ENCODE measurements at places on chromosomes 6 and 20.
A peak's percentile ranks its signal among the peaks of the same experiment; 100 is the strongest.

DNA sequence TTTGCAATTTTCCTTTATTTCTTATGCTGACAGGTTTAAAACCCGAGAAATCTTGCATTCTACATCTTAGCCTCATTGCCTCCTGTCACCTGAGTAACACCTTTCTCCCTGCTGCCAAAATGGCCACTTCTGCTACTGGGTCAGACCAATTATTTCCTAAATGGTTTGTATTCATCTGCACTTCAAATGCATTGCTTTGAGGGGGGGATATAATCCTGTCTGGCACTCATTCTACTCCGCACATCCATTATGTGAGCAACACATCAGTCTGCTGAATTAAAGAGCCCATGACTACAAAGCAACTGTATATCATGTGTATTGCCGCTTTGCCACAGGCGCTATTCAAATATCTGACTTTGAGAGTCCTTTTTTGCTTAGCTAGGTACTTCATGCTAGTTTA is 141.6 kb upstream of the TSHZ2 start:
- DNase-seq, result no peak

DNA sequence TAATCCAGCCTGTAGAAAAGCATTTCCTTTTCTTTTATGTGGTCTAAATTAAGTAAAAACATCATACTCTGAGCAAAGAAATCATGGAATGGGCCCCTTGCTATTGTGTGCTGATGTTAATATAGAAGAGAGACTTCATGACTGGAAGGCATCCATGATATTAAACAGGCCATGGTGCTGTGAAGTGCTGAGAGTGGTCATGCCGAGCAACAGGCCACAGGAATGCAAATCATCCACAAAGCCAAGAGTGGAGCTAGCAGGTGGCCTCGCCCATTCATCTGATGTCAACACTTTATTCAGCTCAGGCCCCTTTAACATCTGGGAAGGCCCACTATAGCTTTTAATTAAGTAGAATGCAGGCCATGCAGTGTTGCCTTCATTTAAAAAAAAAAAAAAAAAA is 115.2 kb upstream of the HMGCLL1 start:
- DNase-seq, result no peak

DNA sequence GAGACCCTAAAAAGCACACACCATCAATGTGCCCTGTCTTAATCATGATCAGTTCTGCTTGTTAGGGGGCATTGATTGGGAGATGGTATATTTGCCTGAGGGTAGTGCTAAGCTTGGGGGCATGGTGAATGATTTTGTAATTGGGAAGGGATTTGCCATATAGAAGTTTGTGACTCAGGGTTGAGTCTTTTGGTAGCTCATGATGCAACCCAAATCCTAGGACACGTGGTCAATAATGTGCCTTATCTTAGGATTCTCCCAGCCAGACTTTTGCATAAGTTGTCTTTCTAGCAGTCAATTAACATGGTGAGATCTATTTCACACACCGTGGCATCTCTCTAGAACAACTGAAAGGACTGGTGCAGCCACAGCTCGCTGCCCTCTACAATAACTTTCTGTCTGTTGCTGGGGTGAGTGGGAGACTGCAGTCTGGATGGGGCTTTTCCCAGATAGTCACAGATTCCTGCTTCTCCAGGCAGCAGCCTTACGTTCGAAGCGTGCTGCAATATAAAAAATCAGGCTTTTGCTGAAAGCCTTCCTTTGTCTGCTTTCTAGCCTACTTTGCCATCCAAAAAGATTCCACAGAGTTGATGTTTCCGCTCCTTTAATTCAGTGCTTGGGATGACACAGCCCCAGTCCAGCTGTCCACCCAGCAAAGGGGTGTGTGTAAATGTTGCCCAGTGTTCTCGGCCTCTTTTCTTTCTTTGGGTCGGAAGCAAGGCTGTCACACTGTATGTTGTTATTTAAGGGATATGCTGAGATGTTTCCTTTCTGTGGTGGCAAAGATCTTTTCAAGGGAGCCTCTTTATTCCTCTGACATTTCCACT is 58.9 kb downstream of the ID4 start:
- DNase-seq, result no peak

DNA sequence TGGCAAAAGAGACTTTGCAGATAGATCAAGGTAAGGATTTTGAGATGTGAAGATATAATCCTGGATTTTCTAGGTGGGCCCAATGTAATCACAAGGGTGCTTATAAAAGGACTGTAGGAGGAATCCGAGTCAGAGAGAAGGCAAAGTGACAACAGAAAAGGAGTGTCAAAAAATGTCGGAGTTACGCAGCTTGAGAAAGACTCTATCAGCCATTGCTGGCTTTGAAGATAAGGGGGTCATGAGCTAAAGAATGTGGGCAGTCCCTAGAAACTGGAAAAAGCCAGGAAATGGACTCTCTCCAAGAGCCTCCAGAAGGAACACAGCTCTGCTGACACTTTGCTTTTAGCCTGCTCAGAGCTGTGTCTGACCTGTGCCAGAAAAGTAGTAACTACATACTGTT is 8.7 kb upstream of the RWDD1 start:
- DNase-seq, result no peak

GRCh38 chr20:38450412-38450975 is 15.4 kb upstream of the SNHG17 start:
- DNase-seq, result no peak

DNA sequence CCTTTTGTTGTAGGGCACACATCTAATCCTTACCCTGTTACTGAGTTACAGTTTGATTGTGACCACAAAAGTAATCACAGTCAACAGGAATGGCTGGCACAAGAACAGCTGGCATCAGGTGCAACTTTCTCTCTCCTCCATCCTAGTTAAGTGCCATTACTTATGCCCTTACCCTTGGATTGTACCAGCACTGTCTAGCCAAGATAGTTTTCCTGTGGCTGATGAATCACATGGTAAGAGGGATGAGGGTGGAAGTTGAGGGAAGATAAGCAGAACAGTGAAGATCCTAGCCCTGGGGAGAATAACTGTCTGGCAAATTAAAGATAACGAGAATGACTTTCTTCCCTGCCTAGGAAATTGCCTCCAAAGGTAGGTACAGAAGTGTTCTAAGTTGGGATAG is 42.0 kb downstream of the RNF217 start:
- DNase-seq, result no peak

DNA sequence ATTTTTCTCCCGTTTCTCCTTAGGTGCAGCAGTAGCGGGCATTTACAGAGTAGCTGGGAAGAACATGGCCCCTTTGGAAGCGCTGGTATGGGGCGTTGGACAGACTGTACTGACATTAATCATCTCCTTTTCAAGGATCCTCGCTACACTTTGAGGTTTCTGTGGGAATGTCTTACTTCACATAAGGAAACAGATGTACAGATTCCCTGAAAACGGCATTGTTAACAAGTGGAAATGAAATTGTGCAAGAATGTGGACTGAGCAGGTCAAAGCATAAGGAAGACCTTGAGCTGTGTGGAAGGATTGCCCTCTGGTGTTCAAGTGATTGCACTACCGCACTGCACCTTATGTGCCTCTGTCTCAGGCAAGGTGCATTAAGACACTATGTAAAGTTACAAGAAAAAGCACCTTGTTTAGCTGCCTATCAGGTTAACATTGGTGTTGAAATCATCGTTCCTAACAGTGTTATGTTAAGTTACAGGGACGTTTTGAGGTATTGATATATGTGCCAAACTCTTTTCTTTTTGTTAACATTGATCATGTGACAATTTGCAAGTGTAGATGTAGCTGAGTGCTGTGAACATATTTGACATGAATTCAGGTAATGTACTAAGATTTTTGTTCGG is 38.0 kb downstream of the TMEM170B start:
- DNase-seq, result peak; percentile 21

DNA sequence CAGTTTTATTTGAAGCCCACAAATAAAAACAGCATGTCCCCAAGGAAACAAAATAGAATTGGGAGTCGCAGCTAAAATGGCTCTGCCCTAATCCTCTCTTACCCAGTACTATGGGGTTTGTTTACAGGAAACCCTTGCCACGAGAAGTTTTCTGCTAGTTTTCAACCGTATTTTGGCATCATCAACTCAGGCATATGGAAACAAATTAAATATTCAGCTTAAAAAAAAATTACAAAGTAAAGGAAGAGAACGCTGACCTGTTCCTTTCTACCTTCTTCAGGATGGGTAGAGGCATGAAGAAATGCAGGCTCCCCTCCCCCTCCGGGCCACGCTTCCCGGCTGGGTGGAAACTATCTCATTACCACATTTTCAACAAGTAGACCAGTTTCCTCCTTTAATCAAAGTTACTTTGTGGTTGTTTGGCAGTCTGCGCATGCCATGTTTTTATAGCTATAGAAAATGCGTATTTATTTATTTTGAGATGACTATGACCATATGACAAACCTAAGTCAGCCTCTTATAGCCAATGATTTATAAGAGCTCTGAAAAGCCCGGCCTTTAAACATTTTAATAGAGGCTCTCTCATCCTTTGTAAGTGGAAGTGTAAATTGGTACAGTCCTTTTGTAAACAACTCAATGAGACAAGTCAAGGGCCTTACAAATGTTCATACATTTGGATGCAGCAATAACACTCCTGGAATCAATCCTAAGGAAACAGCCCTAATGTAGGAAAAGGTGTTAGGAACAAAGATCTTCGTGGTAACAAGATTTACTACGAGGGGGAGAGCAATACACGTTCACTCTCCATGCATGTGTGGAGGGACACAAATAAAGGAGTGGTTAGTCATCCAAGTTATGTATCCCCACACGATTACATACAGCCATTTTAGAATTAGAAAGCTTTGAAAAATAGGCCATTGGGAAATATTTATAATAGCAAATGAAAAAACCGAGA is 16.1 kb upstream of the ZNF217 start:
- DNase-seq, result peak; percentile 69

- no peak for DNase-seq
Measured at GRCh38 chr20:5033566-5033965, 32.3 kb upstream of the SLC23A2 start.

DNA sequence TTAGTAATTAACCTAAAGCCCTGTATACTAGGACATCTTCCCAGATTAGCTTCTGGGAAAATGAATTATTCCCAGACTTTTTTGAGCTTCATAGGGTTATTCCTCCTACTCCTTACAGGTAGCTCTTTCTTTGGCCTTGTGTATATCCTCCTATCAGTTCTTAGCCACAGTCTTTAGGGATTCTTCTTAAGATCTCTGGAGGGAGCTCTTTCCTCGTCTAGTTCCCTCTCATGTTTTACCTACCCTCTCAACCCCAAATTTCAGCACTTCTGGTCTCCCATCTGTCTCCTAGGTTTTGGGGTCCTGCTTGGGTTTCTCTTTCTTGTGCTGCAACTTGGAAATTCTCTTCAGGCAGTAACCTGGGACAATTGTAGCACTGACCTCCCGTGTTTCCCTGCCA is 46.4 kb upstream of the SLC35B3 start:
- DNase-seq, result no peak

- no peak for DNase-seq
Measured at GRCh38 chr20:36248836-36249235, 12.6 kb downstream of the AAR2 start.

Data from stimulated activated CD4-positive, alpha-beta T cell treated with anti-CD3 and anti-CD28 coated beads, Interleukin-4, amount 100 ng/mL, for 1 hour (primary cell).